Stimulated activated CD4-positive, alpha-beta T cell treated with anti-CD3 and anti-CD28 coated beads, Interleukin-2, amount 100 ng/mL, for 48 hours (primary cell): ENCODE measurements at places on chromosomes 13 and 19.
A peak's percentile ranks its signal among the peaks of the same experiment; 100 is the strongest.

DNA sequence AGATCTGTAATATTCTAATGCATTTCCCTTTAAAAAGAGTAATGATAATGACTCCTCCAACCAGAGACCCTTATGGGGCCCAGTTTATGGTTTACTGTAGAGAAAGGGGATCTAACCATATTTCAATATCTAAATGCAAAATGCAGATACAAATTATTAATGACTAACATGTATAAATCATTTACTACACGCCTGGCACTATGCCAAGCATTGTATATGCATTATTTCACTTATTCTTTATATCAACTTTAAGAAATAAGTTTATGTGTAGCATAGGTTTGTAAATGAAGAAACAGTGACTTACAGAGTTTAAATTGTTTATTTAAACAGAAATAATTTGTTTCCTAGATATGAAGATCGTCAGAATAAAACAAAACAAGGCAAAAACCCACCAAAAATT is 86.2 kb upstream of the SCEL start:
- DNase-seq = no peak

DNA sequence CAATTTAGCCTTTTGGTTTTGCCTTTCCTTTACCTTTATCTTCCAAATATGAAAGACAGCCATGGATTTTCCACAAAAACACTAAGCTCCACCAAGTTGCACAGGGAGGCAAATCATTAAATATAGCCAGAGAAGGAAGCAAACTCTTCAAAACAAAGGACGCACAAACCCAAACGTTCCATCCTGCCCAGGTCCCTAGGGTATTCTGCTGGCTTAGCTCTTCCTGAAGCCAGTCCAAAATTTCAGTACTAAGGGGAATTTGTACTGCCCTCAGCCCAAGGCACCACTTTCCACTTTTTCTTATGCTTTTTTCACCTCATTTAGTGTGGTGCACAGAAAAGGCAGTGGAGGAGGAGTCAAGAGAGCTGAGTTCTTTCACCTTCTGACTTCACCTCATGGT is 169.9 kb downstream of the FLT1 start:
- DNase-seq = no peak

DNA sequence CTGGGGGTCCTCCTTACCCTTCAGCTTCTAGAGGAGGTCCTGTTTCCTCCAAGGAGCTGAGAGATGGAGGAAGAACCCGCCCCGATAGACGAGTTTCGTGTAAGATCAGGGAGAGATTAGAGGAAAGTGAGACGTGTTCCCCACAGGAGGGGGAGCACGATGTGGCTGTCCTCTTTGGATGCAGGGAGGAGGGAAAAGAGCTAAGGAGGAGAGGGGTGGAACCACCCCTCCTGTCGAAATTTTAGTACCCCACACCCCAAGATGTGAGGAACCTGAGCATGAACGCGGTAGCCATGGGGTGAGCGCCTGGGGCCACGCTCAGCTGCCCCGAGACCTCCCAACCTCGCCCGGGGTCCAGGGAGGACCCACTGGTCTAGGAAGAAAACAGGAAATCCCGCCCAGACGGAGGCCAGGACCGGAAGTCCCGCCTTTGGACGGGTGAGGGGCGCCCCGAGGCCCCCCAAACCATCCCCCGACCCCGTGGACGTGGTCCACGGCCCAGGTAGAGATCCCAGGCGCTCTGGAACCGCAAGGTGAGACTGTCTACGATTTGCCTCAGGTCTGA is 1.2 kb downstream of the AKT1S1 start:
- no peak for DNase-seq

- DNase-seq = no peak
Measured at GRCh38 chr13:77810430-77810829, 108.2 kb downstream of the EDNRB start.

GRCh38 chr13:32086366-32086765 is 54.8 kb downstream of the FRY start:
- DNase-seq = no peak

DNA sequence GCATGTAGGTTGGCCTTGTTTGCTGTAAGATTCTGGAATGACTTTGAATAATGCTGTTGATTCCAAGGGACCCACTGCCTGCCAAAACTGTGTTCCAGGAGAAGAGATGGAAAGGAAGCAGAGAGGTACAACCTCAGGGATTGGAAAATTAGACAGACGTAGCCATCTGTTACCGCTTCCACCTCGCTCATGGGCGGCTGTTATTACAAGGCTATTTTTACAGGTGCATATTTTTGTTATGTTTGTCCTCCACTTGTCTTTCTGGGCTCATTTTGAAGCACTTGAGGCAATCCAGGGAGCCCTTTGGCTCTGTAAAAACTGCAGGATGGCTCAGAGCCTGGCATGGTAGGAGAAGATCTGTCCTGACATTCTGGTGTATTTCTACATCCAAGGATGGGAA is 276.4 kb upstream of the TMTC4 start:
- DNase-seq = no peak

DNA sequence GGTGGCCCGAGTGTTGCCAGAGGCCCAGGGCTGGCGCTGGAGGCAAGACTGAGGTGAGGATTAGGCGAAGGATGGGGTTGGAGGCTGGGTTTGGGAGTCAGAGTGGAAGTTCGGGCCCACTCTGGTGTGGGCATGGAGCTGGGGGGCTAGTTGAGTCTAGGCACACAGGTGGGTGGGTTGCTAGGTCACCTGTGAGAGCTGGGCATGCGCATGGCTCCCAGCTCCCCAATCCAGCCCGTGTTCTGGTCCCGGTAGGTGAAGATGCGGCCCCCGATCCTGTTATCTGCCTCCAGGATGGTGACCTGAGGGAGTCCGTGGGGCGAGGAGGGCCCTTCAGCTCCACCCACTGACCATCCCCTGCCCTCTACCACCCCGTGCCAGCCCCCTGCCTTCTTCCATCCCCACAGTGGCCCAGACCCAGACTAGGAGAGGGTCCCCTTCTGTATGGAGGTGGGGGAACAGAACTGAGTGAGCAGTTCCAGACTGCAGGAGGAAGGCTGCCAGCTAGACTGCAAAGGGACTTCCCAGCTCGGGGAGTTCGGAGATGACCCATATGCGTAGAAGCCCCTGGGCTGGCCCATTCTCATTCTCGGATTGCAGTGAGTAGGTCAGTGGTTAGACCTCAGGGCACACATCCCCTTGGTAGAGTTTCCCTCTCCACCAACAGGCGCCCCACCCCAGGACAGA is 1.7 kb downstream of the IL4I1 start:
- DNase-seq = peak; percentile 37

- DNase-seq = peak; percentile 44
Measured at GRCh38 chr19:3818466-3818865, 32.3 kb upstream of the MATK start.

GRCh38 chr19:19554074-19555023 is 16.3 kb downstream of the CILP2 start:
- peak; percentile 69 for DNase-seq

DNA sequence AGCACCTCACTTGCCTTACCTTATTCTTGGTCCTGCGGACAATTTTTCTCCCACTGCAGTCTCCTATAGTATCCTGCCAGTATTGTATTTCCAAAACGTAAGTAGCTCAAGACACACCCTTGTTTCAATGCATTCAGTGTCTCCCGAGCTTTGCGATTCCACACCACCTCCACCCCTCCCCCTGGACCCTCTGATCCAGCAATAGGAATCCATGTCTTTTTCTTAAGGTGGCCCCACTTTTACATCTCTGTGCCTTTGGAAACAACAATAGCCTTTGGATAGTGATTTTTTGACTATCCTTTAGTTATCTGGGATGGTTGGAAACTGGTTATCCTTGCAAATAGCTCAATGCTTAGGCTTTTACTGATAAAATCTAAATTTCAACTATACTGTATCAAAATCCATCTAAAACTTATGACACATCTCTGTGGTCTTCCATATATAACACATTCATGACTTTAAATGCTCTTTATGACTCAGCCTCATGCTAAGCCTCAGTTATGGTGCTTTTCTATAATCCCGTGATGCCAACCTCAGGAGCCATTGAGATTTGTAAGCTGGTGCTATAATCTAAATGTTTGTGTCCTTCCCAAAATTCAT is 27.1 kb downstream of the FAM216B start:
- DNase-seq = no peak

DNA sequence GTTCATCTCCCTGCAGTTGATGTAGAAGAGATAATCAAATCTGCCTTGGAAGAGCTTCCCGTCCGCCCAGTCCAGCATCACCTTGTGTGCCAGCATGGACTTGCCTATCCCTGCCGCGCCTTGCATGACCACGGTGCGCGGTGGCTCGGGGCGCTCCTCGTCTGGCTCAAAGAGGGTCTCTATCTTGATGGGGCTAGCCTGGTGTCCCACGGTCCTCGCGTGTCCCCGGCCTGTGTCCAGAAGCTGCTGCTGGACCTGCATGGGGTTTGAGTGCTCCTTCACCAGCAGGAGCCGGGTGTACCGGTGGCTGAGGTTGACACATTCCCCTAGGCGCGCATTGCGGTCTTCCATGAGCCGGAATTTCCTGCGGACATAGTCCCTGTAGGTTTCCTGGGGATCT is 13.2 kb downstream of the NLRP12 start:
- no peak for DNase-seq

GRCh38 chr13:102567857-102568256 is 28.9 kb upstream of the TPP2 start:
- DNase-seq = no peak

- DNase-seq = peak; percentile 61
Measured at GRCh38 chr19:3047496-3048189, 14.7 kb downstream of the TLE5 start.

- no peak for DNase-seq
Measured at GRCh38 chr13:25286308-25286968, 850 bp downstream of the MTMR6 start.

DNA sequence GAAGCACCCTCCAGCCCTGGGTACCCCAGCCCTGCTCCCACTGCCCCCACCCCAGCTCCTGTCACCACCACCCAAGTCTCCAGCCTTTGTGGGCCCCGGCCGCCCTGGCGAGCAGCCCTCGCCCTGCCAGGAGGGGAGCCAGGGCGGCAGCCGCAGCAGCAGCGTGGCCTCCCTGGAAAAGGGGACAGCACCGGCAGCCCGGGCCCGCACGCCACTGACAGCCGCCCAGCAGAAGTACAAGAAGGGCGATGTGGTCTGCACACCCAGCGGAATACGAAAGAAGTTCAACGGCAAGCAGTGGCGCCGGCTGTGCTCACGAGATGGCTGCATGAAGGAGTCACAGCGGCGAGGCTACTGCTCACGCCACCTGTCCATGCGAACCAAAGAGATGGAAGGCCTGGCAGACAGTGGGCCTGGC is 3.9 kb downstream of the CIC start:
- DNase-seq = no peak

DNA sequence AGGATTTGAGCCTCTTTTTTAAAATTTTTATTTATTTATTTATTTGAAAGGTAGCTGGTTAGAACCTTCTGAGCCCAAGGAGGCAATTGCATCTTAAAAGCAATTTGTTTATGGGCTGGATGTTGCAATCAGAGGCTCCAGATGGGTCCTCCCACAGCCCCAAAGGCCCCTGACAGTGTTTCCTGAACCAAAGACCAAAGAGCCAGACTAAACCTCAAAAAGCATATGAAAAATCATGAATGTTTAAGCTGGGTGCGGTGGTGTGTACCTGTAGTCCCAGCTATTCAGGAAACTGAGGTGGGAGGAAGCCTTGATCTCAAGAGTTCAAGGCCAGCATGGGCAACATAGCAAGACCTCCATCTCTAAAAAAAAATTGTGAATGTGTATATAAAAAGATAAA is 67.8 kb upstream of the RGCC start:
- no peak for DNase-seq

GRCh38 chr13:55069746-55070145 is 2041.1 kb downstream of the OLFM4 start:
- no peak for DNase-seq

DNA sequence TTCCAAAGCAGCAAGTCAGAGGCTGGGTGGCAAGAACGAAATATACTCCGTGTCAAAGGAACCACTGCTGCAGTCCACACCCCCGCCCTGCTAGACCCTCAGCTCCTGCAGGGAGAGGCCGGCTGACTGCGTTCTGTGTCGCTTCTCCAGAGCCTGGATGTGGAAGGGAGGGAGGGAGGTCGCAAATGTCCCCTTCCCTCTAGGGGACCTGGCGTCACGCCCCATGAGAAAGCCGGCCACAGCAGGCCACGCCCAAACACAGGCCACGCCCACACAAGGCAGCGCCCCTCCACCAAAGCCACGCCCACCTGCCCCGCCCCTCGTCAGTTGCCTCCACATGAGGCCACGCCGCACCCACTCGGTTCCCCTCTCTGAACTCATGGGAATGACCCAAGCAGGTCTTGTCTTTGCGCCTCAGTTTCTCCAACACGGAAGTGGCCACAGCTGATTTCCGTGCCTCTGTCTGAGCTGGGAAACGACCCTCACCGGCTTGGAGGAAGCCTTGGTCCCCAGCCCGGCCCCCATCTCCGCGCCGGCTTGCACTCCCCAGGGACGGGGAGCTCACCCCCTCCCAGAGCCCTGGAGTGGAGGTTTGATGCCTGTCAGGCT is 38.4 kb upstream of the TCF3 start:
- peak; percentile 70 for DNase-seq

- DNase-seq = no peak
Measured at GRCh38 chr13:56886398-56886797, 254.3 kb upstream of the PRR20A start.

GRCh38 chr13:72745260-72745659 is 17.5 kb downstream of the BORA start:
- no peak for DNase-seq

- no peak for DNase-seq
Measured at GRCh38 chr19:54029301-54029700, 34.4 kb downstream of the VSTM1 start.

DNA sequence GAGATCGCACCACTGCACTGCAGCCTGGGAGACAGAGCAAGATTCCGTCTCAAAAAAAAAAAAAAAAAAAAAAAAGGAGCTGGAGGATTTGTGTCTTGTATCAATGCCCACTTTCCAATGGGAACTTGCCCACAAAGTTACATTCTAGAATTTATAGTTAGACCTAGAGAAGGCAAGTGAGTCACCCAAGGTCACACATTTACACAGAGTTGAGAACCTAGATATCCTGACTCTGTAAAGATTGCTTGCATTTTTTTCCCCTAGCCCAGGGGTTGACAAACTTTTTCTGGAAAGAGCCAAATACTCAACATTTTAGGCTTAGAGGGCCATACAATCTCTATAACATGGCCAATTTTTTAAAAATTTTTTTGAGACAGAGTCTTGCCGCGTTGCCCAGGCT is 7.7 kb upstream of the BRD4 start:
- DNase-seq = no peak
